NCI-H1417 treated with DMSO at 0.1 percent for 48 hours (cell line): ENCODE measurements at places on chromosomes 11 and 22.

DNA sequence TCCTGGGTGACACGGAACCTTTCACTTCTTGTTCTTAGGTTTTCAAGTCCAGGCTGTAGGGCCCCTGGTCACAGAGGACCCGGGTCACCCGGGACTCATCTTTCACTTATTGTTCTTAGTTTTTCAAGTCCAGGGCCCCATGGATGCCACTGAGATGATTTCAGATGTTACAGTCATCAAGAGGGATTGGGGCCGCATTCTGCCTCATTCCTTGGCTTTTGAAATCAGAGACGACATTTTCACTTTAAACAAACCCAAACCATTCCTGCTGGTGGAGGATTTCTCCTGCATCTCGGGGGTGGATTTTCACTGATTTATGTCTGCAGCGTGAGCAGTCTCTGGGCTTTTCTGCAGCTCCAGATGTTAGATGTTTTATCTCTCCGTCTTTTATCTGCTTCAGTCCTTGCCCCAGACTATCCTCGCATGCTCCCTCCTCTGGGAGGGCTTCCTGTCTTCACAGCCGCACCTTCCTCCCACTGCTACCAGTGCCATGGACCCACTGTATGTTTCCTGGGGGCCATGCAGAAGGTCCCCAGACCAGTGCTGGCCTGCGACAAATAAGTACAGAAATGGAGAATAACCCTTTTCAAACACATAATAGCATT, 27.4 kb downstream of the FBLN1 start:
- DNase-seq = no peak

GRCh38 chr11:131746201-131746600, 375.8 kb downstream of the NTM start:
- DNase-seq = no peak

- no peak for DNase-seq
Measured at GRCh38 chr11:69854713-69855112, 35.5 kb upstream of the FGF3 start.

- no peak for DNase-seq
Measured at GRCh38 chr11:73396251-73396930, 20.2 kb downstream of the RELT start.
